ENCODE measurements at places on chromosomes 7 and 10.

DNA sequence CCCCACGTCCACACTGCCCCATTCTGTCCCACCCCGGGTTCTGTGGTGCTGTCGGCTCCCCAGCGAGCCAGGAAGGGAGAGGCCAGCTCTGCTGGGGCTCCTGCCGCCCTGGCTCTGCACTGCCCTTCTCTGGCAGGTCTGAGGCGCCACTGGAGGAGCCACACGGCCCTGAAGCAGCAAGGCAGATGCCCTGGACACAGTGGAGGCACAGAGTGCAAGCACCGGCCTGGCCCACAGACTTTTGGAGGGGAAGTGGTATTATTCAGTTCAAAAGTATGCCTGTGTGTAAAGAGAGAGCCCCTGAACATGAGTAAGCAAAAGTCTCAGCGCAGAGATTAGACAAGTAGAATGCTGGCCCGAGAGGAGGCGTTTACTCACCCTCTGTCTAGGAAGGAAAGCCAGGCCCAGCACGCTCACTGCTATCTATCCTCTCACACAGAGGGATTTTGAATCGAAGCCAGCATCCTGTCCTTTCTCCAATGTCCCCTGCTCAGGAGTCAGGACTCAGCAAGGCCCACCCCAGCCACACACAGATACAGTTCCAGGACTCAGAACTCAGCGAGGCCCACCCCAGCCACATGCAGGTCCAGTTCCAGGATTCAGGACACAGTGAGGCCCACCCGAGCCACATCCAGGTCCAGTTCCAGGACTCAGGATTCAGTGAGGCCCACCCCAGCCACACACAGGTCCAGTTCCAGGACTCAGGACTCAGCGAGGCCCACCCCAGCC is 115.0 kb downstream of the EGFR start:
- no peak for DNase-seq

GRCh38 chr7:39880556-39880955 is 69.5 kb upstream of the CDK13 start:
- no peak for DNase-seq

DNA sequence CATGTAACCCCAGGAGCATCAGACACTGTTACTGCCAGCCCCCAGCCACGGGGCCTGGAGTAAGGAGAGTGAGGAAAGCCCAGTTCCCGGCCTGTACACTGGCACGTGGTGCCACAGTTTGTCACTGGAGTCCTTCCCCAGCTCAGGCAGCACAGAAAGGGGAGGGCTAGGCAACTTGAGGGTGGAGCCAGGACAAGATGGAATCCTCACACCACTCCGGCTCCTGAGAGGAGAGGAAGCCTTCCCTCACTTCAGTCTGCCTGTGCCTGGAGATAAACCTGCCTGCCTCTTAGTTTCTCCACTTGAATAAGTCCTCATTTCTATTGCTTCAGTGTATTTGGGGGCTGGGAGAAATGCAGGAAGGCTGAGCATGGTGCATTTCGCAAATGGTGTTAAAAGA is 176.0 kb downstream of the KIAA1217 start:
- DNase-seq, result no peak

DNA sequence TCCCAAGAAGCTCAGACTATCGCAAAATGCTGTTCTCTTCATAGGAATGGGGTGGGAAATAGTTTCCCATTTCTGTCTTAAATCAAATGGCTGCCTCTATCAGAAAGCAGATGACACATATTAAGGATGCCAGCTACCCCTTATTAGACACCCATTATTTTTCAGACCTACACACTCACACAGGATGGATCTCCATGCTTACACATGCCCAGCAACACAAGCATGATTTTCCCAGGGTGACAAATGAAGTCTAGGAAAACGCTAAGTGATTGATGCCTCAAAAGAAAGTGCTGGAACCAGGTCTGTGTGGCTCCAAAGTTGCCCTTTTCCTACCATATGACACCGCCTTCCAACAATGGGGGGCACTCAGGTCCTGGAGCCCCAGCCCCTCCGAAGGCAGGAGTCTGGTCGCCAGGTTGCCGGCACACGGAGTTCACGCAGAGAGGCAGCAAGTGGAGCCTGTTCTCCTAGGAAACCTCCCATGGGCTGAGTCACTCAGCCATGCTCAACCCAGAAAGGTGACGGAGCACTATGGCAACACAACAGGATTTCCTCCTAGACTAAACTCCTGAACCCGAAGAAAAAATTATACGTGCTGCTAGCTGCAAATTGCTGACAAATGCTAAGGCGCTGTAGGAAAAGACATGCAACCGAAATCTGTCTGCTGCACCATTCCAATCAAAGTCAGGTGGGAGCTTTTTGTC is 19.8 kb downstream of the VOPP1 start:
- DNase-seq, result no peak

DNA sequence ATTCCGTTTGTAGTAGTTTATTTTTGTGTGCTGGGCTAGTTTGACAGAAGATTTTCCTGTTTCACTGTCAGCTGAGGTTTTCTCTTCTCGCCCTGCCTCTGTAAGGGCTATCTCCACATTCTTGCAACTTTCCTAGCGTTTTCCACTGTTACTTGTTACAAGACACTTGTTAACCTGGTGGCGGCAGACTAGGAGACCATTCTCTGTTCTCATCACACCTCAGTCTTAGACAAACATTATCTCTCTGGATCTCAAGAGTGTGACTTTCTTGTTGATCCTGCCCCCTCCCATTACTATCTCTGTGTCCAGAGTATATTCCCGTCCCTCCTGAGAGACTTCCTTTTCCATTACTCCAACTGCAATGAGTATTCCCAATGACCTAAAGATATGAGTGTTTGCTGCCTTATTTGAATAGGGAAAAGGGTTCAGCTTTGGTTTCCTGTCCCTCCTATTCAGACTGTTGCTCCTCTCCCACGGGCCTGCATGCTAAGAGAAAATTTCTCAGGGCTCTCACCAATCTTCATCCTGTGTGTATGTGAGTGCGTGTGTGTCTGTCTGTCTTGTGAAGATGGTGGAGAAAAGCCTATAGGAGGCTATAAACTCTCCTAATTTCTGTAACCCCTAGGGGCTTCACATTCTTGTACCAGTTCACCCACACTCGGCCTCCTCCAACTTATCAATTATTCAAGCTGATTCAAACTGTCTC is 722.4 kb upstream of the POT1 start:
- no peak for DNase-seq

- DNase-seq, result no peak
Measured at GRCh38 chr7:107957436-107957835, 45.5 kb downstream of the LAMB1 start.

DNA sequence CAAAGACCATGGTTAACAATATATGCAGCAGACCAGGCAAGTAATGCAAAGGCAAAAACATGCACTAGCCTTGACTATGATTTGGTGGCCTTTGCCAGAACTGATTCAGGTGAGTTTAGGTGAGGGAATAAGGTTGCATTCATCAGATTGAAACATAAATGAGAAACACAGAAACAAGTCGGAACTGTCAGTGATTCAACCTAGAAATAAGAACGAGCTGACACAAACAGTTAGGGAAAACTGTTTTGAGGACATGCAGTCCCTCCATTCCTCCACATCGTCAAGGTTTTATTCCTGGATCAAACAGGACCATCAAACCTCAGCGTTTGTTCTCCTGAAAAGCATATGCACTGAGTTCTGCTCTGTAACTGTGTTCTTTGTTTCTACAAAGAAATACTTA is 1.8 kb downstream of the ZNF248 start:
- no peak for DNase-seq

DNA sequence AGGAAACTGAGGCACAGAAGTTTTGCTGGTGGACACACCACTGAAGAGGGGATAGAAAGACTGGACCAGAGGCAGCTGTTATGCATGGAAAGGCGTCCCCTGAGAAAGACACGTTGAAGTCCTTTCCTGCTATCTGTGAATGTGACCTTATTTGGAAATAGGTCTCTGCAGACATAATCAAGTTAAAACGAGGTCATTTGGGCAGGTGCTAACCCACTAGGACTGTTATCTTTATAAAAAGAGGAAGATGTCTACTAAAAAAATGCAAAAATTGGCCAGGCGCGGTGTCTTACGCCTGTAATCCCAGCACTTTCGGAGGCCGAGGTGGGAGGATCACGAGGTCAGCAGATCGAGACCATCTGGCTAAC is 31.6 kb downstream of the ELMO1 start:
- no peak for DNase-seq

- DNase-seq, result no peak
Measured at GRCh38 chr7:88200789-88201188, 19.0 kb downstream of the SRI start.

- no peak for DNase-seq
Measured at GRCh38 chr10:132446661-132447445, 49.9 kb downstream of the PWWP2B start.

DNA sequence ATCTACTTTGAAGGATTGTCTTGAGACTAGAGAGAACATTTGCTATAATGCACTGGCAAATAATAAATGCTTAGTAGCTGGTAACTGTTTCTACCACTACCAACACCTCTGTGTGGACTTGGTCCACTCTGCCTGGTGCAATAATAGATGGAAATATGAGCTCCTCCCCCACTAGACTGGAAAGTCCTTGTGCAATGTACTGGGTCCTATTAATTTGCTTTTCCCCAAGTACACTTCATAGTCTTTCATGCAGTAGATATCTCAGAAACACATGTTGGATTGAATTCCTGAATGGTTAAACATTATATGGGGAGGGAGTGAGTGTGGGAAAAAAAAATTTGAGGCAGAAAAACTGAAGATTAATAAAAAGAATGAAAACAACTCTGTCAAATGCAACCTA is 119.3 kb downstream of the C10orf90 start:
- DNase-seq, result no peak

DNA sequence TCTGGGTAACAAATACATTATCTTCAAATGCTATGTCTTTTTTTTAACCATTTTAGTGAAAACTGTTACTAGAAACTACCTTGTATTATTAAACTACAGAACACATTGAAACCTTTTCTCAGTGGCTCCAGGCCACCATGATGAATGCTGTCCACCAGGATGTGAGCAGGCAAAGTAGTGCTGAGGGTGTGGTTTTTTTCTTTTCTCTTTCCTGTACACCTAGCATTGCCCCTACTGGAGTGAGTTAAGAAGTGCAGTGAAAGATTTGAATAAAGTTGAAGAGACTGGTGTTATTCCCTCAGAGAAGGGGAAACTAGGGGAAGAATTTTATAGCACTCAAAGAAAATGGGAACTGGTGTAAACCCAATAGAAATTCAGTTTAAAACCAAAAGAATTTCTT is 120.0 kb upstream of the SAMD8 start:
- DNase-seq, result no peak

DNA sequence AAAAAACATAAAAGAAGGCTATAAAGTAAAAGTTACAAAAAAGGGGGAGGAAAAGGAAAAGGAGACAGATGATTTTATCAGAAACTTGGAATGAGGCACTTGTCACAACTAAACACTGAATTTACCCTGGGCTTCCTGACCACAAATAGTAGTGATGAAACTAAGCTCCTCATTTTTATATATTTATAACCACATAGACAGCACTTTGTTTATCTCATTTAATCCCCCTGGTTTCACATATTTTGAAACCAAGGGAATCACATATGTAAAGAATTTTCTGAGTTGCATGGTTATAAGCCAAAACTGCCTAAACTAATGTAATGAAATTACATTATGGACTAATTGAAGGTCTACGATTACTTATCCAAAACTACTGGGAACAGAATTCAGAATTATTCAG is 39.6 kb upstream of the MET start:
- DNase-seq, result no peak

GRCh38 chr10:2525781-2526180 is 541.6 kb upstream of the PFKP start:
- no peak for DNase-seq

DNA sequence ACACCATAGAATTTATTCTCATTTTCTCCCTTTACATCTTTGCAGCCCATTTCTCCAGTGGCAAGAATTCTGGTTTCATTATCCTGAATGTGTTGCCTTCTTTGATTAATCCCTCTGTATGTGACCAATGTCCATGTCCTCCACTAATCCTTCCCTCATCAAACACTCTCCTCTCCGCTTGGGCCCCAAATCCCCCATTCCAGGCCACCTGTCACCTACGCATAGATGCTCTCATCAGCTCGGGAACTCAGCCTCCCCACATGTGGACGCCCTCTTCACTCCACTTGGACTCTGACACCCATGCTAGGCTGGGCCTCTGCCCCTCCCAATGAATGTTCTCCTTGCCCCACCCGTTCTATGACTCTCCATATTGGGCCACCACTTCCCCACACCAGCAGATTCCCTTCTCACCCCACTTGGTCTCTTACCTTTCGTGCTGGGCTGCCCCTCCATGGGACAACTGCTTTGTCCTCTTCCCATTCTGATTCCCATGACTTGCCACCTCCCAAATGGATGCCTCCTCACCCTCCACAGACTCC is 18.7 kb upstream of the RBM20 start:
- DNase-seq, result no peak

DNA sequence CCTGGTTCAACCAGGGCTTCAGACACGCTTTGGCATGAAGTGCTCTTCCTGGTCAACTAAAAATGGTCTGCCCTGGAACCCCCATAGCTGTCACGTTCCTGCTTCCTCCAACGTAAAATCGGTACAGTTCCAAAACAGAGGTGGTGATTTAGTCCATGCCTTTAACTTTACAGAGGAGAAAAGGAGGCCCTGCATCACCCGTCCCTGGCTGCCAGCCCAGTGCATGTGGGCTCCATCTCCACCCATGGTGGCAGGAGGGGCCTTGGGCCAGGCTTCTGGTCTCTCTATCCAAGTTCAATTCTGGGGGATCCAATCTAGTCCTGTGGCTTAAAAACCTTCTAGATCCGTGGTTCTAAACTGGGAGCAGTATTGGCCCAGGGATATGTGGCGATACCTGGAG is 18.7 kb downstream of the ECHDC3 start:
- DNase-seq, result no peak

DNA sequence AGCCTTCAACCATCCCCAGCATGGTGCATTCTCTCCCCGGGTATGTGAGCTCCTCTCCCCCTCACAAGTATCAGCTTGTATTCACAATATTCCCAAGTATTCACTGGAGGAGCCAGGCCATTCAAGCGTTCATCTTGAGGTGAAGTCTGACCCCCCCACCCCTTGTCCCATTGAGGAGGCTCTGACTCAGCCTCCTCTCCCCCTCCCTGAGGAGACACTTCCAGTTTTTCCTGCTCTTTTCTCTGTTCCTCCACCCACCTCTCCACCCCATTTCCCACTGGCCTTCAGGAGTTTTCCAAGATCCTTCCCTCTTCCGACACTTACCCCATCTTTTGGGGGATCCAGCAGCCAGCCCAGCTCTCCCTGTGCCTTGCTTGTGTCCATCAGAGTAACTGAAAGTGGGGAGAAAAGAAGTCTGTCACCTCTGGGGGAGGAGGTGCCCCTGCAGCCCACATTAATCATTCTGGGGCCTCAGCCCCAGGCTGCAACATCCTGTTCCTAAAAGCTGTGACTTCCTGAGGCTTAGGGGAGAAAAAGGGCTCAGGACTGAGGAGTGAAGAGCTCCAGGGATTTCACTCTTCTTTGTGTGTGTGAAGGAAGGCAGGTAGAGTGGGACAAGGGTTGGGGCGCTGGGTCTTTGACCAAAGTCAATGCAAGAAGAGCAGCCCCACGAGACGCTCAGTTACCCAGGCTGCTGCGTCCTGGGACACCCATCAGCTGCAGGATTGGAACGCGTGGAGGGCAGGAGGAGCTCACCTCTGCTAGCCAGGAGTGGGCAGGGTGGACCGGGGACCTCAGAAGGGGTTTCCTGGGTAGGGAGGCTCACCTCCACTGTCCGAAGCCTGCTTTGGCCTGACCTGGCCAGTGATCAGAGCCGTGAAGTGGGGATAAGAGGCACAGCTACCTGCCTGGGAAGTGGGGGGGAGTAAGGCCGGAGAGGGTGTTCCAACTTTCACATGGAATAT is 1.1 kb downstream of the EPHA1 start:
- no peak for DNase-seq

GRCh38 chr10:42963312-42963711 is 113.6 kb upstream of the RET start:
- no peak for DNase-seq

- DNase-seq, result no peak
Measured at GRCh38 chr10:7506571-7506970, 95.7 kb upstream of the SFMBT2 start.

Measured in tibial nerve (tissue), 4 donors.